ENCODE measurements at places on chromosomes 4 and X.

DNA sequence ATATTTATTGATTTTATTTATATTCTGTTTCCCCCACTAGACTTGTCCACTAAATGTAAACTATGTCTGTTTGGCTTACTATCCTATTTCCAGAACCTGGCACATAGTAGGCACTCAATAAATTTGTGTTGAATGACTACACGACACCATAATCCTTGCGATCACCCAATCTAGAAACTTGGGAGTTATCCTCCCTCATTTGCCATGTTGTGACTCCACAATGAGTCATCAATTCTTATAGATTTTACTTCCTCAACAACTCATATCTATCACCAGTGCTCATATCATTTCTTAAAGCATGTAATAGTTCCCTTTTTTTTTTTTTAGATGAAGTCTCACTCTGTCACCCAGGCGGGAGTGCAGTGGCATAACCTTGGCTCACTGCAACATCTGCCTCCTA, 39.9 kb upstream of the VAMP7 start:
- no peak for DNase-seq

DNA sequence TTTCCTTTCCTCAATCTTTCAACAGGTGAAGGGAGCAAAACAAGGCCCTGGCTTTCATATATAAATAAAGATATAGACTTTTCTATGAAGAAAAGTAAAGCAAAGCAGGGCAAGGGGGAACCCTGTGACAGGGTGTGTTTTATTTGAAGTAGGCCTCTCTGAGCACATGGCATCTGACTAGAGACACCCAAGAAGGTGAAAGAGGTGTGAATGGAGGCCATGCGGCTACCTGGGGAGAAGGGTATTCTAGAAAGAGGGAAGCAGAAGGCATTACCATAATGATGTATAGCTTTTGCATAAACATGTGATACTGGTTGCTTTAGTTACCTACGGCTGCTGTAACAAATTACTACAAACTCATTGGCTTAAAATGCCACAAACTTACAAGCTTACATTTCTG, 75.8 kb downstream of the DHX15 start:
- no peak for DNase-seq

- no peak for DNase-seq
Observed at GRCh38 chr4:124948976-124949597, 236.6 kb upstream of the ANKRD50 start.

GRCh38 chrX:111888600-111888999, 12.6 kb downstream of the TRPC5OS start:
- no peak for DNase-seq

GRCh38 chr4:76527666-76528065, 92.6 kb downstream of the SHROOM3 start:
- DNase-seq: no peak

DNA sequence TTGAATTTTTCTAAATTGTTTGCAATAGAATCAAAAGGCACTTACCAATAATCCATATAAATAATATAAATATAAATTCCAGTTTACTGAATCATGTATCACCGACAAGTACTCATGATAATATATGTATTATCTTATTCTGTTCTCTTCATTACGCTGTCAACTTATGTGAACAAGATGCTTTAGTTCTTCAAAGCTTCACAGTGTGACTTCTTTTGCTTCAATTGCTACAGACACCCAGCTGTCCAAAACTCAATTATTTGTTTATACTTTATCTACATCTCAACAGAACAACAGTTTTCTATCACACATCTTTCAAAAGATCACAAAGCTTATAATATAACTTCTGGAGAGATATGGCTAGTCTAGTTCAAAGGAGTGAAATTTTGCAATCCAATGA, 1499.9 kb upstream of the PCDH10 start:
- no peak for DNase-seq

DNA sequence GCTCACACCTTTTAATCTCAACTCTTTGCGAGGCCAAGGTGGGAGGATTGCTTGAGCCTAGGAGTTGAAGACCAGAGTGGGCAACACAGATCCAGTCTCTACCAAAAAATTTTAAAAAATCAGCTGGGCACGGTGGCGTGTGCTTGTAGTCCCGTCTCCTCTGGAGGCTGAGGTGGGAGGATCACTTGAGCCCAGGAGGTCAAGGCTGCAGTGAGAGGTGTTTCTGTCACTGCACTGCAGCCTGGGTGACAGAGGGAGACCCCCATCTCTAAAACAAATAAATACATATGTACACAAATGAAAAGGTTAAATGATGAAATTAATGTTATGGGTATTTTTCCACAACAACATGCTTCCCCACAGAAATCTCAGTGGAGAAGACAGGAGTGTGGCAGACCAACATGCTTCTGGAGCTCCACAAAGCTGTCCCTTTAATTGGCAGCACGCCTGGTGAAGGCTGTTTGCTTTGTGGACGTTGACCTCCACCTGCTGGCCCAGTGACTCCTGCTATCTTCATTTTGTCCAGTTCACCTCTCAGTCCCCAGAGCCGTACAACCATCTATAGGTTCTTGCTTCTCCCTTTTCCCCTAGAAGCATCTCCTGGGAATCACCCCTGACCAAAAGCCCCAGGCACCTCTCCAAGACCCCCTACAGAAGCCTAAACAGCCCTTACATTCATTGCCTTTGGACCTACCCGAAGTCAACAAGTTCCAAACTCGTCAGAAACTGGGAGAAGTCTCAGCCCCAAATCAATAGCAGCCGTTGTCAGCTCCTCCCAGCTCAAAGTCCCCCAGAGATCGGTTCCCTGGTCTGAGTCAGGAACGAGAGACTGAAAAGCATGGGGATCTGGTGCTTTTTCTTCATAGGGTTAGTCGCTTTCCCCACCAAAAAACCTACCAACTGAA, 36.4 kb upstream of the CD99 start:
- no peak for DNase-seq

DNA sequence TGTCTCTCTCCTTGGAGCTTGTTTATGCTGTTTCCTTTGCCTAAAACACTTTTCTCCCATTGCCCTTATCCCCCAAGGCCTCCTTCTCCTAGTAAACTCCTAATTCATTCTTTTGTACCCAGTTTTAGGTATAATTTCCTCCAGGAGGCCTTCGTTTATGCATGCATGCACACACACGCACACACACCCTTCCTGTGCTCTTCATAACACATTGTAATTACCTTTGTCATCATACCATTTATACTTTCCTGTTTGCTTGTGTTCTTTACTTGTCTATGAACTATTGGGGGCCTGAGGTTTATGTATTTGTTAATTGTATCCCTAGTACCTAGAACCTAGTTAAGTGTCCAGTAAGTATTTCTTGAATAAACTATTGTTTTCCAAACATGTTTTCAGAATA, 45.5 kb downstream of the XIAP start:
- no peak for DNase-seq

DNA sequence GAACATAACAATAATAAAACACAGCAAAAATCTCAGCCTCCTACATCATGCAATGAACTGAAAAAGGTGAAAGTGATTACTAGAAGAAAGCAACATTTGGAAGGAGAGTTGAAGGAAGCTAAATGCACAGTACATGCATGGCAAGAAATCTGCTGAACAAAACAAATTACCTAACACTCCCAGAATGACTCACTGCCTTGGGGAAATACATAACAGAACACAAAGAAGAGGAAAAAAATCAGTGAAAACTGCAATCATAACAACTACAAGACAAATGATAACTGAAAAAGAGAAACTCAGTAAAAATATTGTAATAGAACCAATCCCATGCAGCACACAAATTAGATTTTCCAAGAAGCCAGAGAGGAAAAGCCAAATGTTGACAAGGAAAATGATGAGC, 1513.2 kb downstream of the ARAP2 start:
- DNase-seq: no peak

GRCh38 chr4:136319789-136320464, 1212.4 kb downstream of the PCDH18 start:
- DNase-seq: no peak

DNA sequence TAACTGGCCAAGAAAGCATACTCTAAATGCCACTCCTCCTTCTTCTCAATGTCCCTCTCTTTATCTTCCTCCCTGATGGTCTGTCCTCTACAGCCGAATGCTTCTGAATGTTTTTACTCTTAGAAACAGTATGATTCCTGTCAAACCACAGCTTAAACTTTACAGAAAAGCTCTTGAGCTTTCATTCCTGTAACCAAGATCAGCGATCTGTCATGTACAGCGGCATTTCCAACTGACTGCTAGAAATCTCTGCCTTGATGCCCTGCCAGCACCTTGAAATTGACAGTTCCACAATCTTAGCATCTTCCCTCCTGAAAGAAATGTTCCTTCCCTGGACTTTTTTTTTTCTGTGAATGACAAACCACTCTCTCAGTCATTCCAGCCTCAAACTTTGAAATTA, 11.5 kb upstream of the GATB start:
- no peak for DNase-seq

- DNase-seq: no peak
Observed at GRCh38 chrX:155874571-155875244, 6.4 kb upstream of the VAMP7 start.

DNA sequence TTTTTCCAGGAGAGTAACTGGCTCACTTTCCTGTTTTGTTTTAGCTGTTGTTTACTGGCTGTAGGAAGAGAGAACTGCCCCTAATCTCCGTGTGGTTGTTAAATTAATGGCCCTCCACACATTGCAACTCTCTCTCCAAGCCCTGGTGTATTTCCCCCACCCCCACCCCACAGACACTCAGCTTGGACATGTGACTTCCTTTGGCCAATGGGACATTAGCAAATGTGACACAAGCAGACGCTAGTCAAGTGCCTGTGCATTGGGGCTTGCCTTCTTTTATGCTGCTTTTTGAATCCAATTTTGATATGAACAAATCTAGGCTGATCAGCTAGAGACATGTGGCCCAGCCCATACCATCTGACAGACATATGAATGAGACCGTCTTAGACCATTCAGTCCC, 59.6 kb upstream of the TAB3 start:
- no peak for DNase-seq

DNA sequence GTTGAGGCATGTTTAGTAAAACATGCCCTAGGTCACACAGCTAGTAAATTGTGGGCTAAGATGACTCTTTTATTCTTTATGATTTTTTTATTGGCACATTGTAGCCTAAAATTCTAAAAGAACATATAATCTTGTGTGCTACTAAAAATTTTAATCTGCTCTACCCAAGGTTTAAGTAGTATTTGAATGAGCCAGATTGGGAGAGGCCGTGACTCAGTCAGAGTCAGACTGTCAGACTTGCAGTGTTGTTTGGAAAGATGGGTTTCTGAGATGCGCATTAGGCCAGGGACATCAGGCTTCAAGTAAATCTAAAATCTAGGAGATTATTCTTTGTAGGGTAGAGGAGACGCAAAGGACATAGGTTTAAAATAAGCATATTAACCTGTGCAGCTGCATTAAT, 30.7 kb upstream of the TMPRSS11E start:
- no peak for DNase-seq

GRCh38 chr4:16461362-16461761, 235.1 kb upstream of the TAPT1 start:
- DNase-seq: no peak

DNA sequence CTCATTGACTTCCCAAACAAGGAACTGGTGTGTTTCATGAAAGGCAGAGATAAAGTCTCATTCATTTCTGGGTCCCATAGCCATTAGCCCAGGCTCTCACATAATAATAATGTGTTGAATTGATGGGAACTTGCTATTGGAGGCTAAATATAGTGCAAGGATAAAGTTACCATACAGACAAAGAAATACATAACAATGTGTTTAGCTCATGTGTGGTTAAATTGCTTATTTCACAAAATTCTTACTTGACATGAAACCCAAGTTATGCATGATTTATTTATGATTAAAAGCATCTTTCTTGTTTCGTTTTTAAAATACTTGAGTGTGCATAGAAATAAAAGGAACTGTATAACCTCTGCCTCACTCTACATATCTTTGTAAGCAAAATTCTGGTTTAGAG, 37.3 kb upstream of the LPAR4 start:
- no peak for DNase-seq

DNA sequence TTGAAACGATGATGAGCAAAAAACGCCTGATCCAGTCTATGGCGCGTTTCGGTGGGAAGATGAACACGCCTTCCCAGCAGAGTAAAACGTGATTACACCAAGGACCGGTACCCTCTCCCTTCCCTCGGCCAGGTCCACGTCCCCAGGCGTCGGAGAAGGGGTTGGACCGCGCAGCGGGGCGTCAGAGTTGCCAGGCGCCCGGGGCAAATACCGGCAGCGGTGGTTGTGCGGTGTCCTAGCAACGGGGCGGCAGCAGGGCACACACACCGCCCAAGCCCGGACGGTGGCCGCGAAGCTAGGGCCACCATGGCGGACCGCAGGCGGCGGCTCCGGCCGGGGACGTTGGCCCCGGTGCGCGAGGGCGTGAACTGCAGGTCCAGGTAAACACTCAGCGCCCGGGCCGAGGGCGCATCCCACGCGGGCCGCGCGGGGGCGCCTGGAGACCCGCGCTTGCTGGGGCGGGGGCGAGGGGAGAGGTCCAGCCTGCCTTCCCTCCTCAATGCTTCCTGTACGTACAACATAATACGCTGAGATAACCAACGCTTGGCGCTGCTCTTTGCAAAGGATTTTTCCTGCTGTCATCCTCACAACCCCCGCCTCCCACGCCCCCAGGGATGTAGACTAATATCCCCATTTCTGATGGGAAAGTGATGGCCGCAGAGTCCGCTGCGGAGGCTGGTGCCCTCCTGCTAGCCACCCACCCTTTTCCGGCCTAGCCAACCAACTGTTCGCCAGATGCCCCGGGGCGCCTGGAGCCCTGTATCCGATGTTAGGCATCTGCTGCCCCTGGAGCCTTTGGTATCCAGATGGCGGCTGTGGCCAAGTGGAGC, at the start of gene FAM47E:
FAM47E (plus strand) TSS at position 281 of the 830 bp plus-strand sequence; CDS start at position 307, 26 bp downstream.
- no peak for DNase-seq

DNA sequence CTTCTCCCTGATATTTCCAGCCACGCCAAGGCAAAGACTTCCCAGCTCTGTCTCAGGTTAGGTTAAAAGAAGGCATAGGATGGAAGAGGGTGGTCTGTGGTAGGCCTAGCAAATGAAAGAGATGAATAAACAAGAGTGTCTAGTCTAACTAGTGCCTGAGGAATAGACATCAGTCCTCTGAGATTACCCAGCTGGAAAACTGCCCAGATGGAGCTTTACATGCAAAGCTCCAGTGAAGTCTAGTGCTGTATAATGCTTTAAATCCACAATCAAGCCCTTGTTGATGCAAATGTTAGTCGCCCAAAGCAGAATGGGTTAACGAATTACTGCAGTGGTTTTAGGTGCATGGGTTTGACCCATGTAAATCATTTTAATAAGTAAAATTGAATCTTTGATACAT, 24.8 kb upstream of the GUCY1B1 start:
- DNase-seq: no peak

GRCh38 chr4:127788517-127788916, 6.4 kb downstream of the HSPA4L start:
- DNase-seq: no peak

GRCh38 chr4:182478475-182478874, 235.3 kb downstream of the TENM3 start:
- DNase-seq: no peak

GRCh38 chr4:61451935-61452334, 251.8 kb downstream of the ADGRL3 start:
- no peak for DNase-seq

GRCh38 chr4:26568446-26568994, 15.4 kb upstream of the TBC1D19 start:
- DNase-seq: no peak

GRCh38 chr4:175377203-175377602, 434.9 kb downstream of the GPM6A start:
- no peak for DNase-seq
